ENCODE measurements at places on chromosomes 7 and 10.

GRCh38 chr10:51300617-51301304 lies 226.5 kb downstream of the PRKG1 start:
- DNase-seq, result no peak

DNA sequence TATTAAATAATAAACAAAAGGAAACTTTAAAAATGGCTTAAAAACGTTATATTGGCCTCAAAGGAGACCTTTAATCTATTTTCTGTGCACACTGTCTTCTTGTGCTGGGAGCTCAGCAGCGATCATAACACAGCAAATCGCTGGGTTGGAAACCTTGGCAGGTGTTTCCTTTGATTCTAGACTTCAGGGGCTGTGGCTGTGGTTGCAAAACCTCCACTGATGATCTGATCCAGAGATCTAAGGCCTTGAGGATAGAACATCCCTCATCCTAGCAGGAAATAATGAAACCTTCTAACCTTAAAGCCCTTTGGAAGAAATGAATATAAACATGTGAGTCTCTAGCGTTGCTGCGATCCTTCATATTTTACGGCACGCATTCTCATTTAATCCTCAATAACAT lies 29.8 kb downstream of the CDHR3 start:
- DNase-seq, result no peak

DNA sequence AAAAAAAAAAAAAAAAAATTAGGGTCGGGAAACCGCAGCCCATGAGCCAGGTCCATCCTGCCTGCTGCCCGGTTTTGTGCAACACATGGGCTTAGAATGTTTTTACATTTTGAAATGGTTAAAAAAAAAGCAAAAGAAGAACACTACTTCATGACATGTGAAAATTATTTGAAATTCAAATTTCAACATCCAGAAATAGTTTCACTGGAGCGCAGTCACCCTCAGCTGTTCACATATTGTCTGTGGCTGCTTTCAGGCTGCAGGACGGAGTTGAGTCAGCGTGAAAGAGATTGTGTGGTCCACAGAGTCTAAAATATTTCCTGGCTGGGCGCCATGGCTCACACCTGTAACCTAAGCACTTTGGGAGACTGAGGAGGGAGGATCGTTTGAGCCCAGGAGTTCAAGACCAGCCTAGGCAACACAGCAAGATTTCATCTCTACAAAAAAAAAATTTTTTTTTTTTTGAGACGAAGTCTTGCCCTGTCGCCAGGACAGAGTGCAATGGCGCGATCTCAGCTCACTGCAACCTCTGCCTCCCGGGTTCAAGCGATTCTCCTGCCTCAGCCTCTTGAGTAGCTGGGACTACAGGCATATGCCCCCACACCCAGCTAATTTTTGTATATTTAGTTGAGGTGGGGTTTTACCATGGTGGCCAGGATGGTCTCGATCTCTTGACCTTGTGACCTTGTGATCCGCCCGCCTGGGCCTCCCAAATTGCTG lies 63.9 kb upstream of the ECHDC3 start:
- DNase-seq, result no peak

DNA sequence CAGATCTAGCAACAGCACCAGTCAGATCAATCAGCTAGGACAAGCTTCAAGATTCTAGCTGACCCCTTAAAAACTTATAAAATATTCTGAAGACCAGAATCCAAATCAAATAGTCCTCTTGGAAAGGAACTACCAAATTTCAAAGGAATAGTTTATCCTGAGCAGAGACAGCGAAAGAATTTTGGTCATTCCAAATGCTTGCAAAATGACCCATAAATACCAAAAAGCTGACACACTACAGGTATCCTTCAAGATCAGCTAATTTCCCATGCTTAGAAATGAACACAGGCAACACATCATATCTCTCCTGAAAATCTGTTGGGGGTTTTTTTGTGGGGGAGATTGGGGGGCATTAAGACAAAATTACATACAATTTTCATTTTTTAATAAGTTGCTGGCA lies 78.8 kb downstream of the PDSS1 start:
- DNase-seq, result no peak

GRCh38 chr7:25482631-25483030 lies 254.3 kb upstream of the NPVF start:
- no peak for DNase-seq
